Left colon (tissue), 2 donors: ENCODE measurements at places on chromosomes 2 and 18.

DNA sequence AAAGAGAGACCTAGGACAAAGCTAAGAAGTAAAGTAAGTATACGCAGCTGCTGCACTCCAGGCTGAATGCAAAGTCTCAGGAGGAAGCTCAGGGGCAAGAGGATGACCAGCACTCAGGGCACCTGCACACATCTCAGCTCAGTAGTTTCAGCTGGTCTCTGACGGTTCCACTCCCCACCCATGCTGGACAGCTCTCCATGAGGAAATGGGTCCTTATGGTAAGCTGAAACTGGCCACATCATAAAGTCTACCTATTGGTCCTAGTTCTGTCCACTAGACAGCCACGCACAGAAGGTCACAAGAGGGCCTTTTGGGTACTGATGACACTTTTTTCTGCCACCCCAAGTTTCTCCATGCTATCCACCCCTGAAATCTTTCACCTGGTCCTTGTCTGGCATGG lies 215.3 kb downstream of the TTC32 start:
- DNase-seq = no peak

DNA sequence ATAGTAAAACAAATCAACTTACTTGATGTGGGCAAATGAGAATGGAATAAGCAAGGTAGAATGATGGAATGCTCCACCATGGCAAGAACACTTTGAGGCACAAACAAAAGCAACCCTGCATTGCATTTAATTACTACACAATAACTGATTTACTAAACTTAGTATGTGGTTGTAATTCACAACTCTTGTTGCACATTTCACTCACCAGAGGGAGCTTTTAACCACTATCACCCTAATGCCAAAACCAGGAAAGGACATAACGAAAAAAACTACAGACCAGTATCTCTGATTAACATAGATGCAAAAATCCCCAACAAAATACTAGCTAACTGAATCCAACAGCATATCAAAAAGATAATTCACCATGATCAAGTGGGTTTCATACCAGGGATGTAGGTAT lies 659.8 kb downstream of the CPS1 start:
- no peak for DNase-seq

GRCh38 chr2:211512806-211513205 lies 956.4 kb downstream of the CPS1 start:
- DNase-seq = no peak

DNA sequence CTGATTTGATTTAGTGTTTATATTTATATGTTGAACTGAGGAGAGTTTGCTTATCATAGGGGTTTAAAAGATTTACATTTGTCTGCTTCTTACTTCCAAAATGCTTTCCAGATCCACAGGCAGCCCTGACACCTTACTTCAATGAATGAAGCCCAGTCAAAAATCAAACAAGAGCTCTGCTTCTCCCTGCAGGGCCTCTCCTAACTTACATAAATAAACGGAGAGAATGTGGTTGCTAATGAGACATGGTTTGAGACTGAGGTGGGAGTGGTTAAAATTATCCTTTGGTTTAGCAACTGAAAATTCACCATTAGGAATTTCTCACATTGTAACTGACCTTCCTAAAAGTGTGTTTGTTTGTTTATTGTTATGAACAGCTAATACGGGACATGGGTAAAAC lies 612.3 kb upstream of the FANCL start:
- DNase-seq = no peak

DNA sequence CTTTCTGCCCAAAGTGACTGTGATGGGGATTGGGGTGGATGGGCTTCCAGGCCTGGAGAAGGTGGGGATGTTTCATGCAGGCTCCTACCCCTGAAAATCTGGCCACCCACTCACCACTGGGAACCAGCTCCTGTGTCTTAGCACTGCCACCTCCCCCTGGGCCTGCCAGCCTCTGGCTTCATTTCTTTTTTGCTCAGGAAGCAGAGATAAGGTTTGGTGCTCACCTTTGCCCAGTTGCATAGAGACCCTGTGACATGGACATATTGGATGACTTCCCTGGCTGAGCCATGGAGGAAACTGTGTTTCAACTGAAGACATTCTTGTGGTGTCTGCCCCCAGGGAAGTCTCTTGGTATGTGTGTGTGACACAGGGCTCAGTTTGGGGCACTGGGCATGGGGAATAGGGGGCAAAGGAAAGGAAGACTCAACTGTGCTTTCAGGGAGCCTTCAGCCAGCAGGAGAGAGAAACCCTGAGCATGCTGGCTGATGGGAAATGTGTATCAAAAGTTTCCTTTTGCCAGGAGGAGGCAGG lies 16.7 kb downstream of the CTIF start:
- DNase-seq = no peak

- no peak for DNase-seq
Observed at GRCh38 chr2:118832791-118833715, 14.4 kb downstream of the EN1 start.

GRCh38 chr2:237432484-237433092 lies 18.6 kb upstream of the COL6A3 start:
- DNase-seq = no peak

- DNase-seq = no peak
Observed at GRCh38 chr18:37641573-37641972, 76.0 kb upstream of the CELF4 start.

DNA sequence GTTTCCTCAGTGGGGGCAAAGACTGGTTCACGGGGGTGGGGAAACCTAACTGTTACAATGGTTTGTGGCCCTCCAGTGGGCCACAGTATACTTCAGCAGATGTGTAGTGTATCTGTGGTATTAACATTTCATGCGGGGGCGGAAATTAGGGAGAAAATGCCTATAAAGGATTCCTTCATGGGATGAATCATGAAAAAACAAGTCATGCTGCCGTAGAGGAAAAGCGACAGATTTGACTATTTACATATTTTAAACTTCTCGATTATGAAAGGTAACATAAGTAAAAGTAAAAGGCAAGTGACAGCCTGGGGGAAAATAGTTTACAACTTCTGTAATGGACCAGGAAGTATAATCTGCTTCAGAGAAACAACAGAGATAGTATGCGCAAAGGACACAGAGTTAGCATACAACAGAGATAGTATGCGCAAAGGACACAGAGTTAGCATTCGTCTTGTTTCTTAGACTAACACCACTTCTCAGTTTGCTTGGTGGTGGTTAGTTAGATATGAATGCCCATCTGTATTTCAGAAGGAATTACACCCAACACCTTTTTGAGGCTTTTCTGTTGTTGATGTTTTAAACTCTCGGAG lies 41.1 kb downstream of the MRPS9 start:
- DNase-seq = no peak

DNA sequence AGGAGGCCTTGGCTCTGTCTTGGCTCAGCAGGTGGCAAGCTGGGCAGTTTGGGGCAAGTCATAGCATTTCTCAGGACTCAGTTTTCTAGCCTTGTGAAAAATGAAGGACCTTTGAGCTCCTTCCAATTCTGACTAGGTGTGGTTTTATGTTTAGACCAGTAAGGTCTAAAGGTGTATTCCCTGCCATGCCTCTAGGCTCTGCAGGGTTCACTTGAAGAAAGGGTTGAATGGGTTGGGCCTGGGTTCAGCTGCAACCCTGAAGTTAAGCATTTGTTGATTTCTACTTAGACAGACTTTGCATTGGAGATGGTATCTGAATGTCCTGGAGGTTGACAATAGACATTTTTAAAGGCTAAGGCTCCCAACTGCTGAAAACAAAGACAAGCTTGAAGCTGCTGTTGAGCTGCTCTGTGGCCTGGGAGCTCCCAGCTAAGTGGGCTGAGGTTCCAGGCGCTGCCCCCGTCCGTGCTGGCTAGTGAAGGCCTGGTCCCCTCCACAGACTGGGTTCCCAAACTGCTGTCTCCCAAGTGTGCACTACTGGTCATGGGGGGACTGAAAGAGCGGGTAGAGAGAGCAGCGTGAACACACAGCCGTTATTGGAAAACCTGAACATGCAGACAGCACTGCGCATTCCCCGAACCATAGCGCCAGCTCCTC lies 100.7 kb upstream of the SMAD7 start:
- DNase-seq = no peak

- DNase-seq = peak; percentile 52
Observed at GRCh38 chr2:64649013-64649484, 4.7 kb downstream of the SERTAD2 start.

GRCh38 chr2:111035830-111036441 lies 84.8 kb upstream of the BCL2L11 start:
- DNase-seq = no peak

DNA sequence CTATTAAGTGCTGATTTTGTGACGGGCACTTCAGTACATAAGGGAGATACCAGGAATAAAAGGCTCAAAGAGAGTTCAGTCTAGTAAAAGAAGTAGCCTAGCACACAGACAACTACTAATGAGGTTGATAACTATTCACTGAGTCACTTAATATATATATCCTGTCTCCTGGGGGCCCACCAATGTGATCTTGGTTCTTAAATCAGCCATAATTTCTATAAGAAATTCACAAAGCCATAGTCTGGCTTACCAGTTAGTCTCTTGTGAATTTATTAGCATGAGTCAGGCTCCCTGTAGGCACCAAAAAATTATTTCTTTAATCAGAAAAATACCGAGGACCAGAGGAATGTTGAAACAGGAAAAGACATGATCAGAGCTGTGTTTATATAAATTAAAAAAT lies 10.4 kb downstream of the KCNE4 start:
- no peak for DNase-seq

DNA sequence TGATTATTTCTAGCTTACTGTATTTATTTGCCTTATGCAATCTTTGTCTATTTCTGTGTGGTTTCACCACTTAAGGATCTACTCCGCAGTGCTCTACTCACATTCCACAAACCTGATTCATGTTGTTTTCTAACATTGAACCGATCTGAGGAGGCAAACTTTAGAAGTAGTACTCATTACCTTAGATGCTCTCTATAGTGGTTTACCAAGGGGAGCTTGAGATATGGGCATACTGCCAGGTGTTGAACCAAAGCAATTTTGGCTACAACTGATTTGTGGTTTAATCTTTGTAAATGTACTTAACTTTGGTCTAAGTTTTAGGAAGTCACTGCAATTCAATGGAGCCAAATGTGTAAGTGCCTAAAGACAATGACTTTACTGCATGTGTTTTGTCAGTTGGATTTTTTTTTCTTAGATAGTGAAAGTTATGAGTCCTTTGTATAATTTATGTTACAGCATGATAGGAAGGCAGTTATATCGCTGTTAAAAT lies 50.1 kb downstream of the MAP2 start:
- no peak for DNase-seq

DNA sequence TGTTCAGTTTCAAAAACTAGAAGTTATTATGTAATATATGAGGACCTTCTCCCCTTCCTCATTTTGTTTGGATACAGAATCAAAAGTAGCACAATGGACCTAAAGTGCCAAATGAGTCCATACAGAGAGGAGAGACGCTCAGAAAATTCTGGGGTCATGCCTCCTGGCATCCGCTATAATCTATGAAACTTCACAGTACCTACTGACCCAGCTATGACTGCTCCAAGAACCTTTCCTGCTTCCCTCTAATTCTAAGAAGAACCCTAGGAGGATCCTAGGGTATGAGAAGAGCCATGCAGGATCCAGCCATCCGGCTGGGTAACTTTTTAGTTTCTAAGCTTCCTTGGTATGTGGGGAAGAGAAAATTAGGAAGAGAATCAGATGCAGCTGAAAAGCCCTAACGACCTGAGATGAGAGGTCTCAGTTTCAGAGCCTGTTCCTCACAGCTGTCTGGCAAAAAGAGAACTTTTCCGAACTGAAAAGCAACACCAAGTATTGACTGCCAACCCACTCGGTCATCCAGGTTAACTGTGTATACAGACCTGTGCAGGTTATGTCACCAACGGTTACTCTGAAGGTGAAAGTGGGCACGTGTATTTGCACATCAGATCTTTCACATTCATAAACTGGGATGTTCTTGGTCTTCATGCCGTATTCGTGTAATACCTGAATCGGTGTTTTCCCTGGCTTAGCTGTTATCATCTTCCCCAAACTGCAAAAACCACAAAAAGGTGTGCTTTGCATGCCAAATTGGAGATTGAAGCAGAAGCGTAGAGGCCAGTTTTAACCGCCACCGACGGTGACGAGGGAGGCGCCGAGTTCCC lies 1.1 kb downstream of the PRKRA start:
- no peak for DNase-seq

DNA sequence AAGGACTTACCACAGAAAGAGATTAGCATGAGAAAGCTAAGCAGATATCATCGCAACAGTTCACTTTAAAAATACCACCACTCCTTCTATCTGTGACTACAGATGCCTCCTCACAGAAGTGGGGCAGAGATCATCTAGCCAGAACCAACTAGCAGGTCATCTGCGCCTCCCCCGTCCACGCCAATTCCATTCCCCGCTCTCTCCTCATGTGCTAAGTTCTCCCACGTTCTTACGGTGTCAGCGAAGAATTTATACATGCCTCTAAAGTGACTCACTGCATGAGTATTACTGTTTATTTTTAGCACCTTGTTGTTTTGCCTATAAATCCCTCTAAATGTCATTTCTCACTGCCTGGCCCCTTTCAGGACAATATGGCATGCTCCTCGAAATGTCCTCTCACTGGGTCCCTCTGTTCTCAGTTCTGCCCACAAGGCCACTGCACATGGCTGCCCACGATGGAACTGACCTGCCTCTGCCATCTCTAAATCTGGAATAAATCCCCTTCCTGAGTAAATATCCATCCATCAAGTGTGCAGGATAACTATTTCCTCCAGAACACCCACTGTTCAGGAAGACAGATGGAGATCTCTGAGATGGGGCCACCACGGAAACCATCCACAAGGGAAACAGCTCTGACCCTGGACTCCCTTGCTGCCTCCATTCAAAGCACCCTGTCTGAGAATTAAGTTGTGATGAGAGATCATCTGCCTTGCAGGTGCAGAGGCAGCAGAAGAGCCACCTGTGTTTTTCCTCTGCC lies 137.7 kb downstream of the IRS1 start:
- DNase-seq = no peak

DNA sequence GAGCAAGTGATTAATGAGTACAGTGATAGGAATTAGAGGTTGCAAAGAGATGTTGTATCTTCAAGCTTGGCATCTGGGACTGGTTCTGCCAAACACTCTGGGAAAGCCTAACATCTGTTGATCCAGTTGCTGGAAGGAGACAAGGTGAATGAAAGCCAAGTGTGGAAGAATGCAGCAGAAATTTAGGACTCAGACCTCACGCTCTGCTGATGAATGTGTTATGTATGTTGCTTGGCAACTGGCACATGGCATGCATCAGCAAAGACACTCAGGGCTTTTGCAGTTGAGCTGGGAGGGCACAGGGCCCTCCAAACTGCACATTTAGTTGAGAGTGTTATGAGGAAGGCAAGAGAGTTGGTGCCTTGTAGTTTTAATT lies 105.5 kb downstream of the COLEC12 start:
- DNase-seq = no peak

GRCh38 chr2:40448476-40449079 lies 3.3 kb downstream of the SLC8A1 start:
- DNase-seq = no peak

DNA sequence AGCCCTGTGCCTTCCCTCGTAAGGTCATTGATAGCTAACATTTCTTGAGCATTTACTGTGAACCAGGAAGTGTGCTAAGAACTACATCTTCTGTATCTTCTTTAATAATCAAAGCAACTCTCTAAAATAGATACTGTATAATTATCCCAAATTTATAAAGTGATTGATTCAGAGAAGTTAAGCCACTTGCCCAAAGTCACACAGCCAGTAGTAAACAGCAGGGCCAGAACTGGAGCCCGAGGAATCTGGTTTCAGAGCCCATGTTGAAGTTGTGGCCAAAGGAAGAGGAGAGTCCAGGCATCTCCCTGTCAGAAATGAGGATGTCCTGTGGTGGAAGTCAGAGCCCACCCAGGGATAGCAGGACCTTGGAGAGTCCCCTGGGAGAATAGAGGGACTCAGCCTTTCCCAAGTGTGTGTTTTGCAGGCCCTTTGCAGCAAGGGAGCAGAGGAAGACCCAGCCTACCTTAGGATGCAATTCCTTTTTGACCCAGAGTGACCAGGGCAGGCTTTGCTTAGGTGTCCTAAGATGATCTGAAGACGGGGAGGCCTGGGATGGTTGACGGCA lies 134.2 kb downstream of the DYSF start:
- no peak for DNase-seq
